Inflammatory macrophage treated with lipopolysaccharide for 1 hour (primary cell): ENCODE measurements at places on chromosomes 1 and 21.
A peak's percentile ranks its signal among the peaks of the same experiment; 100 is the strongest.

GRCh38 chr1:103448560-103448959 is 76.9 kb upstream of the RNPC3 start:
- no peak for DNase-seq

DNA sequence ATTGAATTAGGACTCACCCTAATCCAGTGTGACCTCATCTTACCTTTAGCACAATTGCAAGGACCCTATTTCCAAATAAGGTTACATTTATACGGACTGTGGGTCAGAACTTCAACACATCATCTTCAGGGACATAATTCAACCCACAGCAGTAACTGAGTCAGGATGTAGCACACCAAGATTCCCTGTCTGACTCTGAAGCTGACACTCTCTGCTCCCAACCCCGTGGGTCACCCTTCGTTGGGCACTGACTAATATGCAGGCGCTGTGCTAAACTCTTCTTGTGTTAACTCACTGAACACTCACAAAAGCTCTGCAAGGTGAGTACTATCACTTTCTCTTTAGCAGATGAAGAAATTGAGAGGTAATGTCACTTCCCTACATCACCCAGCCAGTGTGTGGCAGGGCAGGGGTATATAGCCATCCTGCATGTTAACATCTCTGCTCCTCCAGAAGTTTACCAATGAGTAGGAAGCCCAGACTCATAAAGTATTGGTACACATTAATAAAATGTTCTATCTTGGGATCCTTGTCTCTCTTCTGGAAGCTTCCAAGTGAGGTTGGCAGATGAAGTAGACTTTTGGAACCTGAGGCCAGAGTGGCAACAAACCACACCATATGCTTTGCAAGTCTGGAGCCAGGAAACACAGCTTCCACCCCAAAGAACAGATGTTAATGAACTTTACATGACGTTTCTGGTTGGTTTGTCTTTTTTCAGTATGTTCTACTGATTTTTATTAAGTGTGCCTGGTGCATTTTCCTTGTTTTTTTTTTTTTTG is 139.2 kb upstream of the KLHDC7A start:
- no peak for DNase-seq

GRCh38 chr1:156826630-156827029 is 10.0 kb upstream of the SH2D2A start:
- no peak for DNase-seq

GRCh38 chr1:21251773-21252471 is 38.3 kb downstream of the ECE1 start:
- no peak for DNase-seq

- no peak for DNase-seq
These were observed 27.6 kb upstream of the CLDN14 start for GRCh38 chr21:36507397-36508018.

- DNase-seq, result no peak
These were observed 175.9 kb downstream of the GREM2 start for GRCh38 chr1:240435996-240436566.

GRCh38 chr1:233227930-233228465 is 67.5 kb downstream of the PCNX2 start:
- DNase-seq, result no peak

- DNase-seq, result no peak
These were observed 309.7 kb upstream of the LYPLAL1 start for GRCh38 chr1:218863987-218864386.

- DNase-seq, result no peak
These were observed 106.6 kb upstream of the TMPRSS2 start for GRCh38 chr21:41614511-41614910.

GRCh38 chr1:234229581-234230387 is 143.5 kb upstream of the COA6 start:
- no peak for DNase-seq

GRCh38 chr21:39313042-39313570 is 326 bp downstream of the BRWD1 start:
- no peak for DNase-seq

- DNase-seq, result no peak
These were observed 539.7 kb downstream of the USP25 start for GRCh38 chr21:16269476-16269875.

- DNase-seq, result no peak
These were observed 20.3 kb upstream of the TBX19 start for GRCh38 chr1:168260393-168260792.

DNA sequence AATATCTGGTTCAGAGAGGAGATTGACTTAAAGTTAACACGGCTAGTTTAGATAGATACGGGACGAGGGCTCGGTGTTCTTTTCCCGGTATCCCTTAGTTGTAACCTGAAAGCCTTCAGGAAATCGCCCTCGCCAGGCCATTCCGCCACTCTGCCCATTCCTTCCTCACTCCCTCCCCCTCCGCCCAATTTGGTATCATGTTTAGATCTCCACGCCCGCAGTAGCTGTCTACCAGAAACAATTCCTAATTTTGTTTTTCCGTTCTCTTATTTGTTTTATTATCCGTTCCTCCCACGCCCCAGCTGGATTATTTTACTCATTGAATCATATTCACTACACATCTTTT is 685 bp upstream of the VAMP4 start:
- peak; percentile 33 for DNase-seq

DNA sequence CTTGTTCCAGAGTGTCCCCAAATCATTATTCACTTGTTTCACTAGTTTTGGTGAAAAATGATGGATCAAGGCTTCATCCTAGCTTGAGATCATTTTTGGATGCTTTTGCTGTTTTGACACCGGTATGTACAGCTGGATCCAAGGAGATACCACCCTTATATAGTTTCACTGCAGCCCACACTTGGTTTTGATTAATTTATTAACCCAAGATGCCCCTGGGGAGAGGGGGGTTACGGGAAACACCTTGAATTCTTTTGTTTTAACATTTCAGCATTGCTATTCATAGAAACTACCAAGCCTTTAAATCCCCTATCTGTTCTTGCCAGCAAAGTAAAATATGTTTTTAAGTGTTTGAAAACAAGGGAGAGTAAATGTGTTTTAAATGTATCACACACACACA is 457.7 kb upstream of the RUNX1 start:
- no peak for DNase-seq

GRCh38 chr1:59043796-59044195 is 253.1 kb upstream of the FGGY start:
- DNase-seq, result peak; percentile 41

- no peak for DNase-seq
These were observed 115.4 kb downstream of the OLFML2B start for GRCh38 chr1:161908264-161908663.

DNA sequence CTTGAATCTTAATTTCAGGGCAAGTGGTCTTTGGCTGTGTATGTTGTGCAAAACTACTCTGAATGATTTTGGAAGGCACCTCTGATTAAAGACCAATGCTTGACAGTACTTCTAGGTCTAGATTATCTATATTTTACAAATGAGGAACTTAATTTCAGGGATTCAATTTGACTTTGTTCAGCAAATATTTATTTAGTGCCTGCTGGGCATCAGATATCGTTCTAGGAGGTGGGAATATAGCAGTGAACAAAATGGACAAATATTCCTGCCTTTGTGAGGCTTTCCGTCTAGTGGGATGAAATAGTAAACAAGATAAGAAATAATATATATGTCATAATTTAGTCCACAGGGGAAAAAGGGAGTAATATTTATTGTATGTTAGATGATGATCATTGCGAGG is 4.7 kb downstream of the ZNF326 start:
- DNase-seq, result no peak

DNA sequence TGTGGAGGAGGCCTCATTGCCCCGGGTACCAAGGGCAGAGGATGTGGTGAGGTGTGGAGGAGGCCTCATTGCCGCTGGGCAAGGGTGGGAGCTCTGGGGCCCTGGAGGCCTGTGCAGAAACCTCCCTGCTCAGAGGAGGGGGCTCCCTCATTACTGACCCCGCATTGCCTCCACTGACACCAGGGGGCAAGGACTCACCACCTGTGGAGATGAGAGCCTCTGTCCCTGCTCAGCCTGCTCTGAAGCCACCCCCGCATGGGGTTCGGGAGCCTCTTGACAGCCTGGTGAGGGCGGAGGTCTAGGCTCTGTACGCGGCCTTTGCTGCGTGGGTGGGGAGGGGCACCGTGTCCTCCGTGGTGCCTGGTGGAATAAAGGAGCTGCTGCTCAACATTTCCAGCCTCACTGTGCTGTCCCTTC is 95.0 kb upstream of the COL6A1 start:
- DNase-seq, result no peak

DNA sequence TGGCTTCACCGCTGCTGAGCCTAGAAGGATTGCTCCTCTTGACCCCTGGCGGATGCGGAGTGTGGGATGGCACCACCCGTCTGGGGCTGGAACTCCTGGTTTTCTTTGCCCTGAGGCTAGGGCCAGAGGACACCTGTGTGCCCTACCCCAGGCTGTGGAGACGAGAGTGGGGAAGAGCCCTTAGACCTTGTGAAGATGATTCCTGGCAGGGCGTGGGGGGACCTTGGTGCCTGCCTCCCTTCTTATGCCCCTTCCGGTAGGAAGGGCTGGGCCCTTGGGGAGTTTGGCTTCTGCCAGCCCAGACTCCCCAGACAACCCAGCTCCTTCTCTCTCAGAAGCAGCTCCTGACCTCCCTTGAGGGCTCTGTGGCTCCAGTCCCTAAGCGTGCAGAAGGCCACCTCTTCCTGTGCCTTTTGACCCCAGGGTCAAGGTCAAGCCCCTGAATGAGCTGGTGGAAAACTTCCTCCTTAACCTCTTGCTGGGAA is 891 bp downstream of the RPS6KA1 start:
- no peak for DNase-seq

GRCh38 chr1:227886993-227887696 is 60.6 kb downstream of the WNT9A start:
- DNase-seq, result no peak

DNA sequence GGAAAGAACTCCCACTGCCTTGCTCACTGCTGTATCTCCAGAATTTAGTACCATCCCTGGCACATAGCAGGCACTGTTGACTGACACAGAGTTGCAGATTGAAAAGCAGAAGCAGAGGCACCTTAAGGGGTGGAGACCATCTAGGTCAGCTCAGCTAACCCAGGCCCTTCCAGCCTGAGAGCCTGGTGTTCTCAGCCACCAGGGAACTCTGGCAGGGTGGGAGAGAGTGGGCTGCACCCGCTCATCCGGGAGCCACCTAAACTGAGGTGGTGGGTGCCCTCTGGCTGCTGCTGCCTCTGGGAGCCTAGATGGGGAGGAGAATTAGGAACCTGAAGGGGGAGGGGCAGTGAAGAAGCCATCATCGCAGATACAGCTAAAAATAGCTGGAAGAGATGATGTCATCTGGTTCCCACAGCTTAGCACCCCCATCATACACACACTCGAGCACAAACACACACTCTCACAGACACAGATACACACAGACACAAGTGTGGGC is 1.5 kb upstream of the TSPAN1 start:
- no peak for DNase-seq

GRCh38 chr1:237562242-237562823 is 328.4 kb downstream of the ZP4 start:
- peak; percentile 37 for DNase-seq

- DNase-seq, result no peak
These were observed 560 bp downstream of the PADI2 start for GRCh38 chr1:17118706-17119075.

GRCh38 chr1:240794046-240794843 is 182.3 kb upstream of the GREM2 start:
- DNase-seq, result no peak

DNA sequence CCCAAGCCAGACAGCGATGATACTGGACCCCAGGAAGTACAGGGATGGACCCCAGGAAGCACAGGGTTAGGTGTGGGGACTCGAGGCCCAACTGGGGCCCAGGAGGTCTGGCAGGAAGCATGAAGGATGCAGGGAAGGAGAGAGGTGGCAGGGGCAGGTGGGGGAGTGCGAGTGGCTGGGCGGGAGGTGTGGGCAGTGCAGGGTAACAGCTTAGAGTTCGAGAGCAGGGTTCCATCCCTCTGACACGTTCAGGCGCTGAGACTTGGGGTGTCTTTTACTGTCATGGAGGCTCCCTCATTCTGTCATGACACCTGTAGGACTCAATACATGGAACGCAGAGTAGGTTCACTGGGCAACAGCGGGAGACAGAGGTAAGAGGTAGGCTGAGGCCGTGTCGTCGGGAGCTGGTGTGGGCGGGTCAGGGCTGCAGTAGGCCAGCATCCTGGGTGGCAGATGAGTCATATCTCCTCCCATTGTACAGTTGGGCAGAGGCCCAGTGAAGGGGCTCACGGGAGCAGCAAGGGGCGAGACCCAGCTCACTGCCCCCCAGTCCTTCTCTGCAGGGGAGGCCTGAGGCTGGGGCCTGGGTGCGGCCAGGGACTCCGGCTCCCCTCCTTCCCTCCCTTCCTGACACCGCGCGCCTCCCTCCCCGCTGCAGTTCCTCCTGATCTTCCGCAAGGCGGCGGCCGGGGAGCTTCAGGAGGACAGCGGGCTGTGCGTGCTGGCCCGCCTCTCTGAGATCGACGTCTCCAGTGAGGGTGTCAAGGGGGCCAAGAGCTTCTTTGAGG is 11.6 kb upstream of the CTRC start:
- no peak for DNase-seq

DNA sequence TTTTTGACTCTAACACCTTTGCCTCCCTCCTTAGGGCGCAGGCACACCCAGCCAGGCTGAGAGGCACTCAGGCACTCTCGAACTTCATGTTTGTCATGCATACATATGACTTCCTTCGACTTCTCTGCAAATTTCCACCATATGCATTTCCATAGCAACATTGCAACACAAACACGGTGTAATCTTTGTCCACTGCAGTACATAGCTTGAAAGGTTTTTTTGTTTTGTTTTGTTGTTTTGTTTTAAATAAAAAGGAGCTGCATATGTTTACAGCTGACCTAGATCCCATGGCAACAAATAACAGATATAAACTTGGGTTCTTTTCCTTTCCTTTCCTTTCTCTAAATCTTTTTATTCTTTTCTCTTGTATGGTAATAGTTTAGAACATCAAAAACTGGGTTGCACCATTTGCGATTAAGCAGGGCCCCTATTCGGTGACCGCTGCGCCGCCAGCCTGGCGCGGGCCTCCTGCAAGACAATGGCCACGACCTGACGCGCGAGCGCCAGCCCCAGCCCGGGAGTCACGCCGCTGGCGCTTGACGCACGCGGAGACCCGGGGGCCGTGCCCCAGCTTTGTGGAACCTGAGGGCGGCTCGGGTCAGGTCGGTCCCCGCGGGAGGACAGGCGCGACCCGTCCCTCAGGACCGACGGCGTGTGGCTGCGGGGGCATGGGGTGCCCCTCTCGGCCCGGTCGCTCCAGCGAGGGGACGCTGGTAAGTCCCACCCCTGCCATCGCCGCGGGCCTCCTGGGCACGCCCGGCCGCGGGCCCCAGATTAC is 35.2 kb downstream of the CCN1 start:
- no peak for DNase-seq

GRCh38 chr1:218171302-218171893 is 113.7 kb upstream of the RRP15 start:
- DNase-seq, result peak; percentile 23

DNA sequence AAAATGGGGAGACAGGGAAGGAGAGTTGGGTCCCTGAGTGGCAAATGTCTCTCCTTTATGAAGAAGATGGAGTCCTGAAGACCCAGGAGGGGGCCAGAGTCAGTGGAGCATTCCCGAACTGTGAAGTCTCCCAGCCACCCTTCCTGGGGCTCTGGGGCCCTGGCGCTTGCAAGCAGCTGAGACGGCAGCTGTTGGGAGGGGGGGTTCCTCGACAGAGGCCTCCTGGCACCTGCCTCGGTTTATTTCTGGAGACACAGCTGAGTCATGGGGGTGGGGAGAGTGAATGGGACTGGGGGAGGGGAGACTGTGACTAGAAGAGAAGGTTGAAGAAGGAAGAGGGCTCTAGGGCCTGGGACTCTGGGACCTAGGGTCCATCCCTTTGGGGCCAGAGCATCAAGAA is 14.0 kb downstream of the NES start:
- no peak for DNase-seq
